ENCODE measurements at places on chromosomes 16 and 17.
A peak's percentile ranks its signal among the peaks of the same experiment; 100 is the strongest.

- no peak for DNase-seq
Measured at GRCh38 chr17:50280068-50280467, 5.8 kb downstream of the TMEM92 start.

- DNase-seq: no peak
Measured at GRCh38 chr17:67050066-67050465, 5.7 kb downstream of the CACNG1 start.

GRCh38 chr17:35879773-35880654 is at the start of gene CCL5:
CCL5 (minus strand) TSS chr17:35880360.
- DNase-seq: peak; percentile 46

DNA sequence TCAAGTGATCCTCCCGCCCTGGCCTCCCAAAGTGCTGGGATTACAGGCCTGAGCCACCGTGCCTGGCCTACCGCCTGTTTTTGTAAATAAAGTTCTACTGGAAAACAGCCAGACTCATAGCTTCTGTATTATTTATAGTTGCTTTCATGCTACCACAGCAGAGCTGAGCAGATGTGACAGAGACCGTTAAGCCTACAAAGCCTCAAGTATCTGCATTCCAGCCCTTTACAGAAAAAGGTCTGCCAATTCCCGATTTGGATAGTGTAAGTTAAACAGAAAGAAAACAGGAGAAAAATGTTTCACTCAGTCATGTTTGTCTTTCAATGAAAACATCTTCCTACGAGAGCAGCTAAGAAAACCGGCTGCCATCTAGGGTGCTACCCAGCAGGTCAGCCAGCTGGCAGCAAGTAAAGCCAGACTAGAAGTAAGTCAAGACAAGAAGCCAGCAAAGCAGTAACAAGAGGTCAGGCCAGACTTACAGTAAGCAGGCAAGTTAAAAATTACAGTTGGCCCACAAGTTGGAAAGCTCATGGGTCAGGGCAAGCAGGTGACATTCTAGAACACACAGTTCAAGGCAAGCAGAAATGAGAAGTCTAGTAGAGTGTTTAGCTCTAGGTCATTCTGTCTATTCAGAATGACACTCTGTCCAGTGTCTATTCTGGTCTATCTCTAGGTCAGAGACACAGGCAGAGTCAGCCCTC is 17.7 kb downstream of the NCBP3 start:
- DNase-seq: no peak

DNA sequence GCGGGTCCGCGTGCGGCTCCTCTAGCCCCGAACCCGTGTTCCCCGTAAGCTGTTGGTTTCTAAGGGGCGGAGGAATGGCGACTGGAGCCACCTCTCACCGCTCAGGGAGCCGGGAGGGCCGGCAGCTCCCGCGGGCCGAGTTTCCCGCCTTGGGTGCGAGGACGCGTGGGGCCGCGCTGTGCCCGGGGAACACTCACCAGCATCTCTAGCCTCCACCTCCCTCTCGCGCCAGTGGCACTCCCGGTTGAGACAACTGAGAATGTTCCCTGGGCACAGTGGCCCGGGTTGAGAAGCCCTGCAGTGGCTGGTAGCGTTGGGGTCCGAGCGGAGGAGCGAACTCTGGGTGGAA is 560 bp downstream of the TELO2 start:
- no peak for DNase-seq

GRCh38 chr17:65535777-65536572 is 25.5 kb downstream of the AXIN2 start:
- DNase-seq: no peak
